ENCODE measurements at places on chromosomes 1 and 21. TPM values are rescaled to one million over a fixed set of nuclear protein-coding genes. Genes with fewer than 3 reads are reported as not detected.

KRTAP10-11 gene
- total RNA-seq = not detected

STUM gene
- total RNA-seq = 1.3 TPM

GJA4 gene
- 1.0 TPM for total RNA-seq

SLAMF9 gene
- not detected for total RNA-seq

SELP gene
- not detected for total RNA-seq

DNA sequence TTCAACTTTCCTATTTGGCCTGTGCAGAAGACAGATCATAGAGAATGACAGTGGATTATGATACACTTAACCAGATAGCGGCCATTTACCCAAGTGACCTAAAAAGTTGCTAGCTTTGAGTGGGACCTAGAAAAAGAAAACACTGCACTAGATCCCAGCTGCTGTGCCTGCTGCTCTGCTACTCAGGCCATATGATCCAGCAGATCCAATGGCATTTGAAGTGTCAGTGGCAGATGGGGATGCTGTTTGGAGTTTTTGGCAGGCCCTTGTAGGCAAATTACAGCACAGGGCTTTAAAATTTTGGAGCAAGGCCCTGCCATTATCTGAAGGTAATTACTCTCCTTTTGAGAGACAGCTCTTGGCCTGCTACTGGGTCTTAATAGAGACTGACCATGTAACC is 74.0 kb upstream of the KCNE2 start:
- no peak overlapping the region for H3K4me3 ChIP-seq
- DNase-seq = no peak
- peaks cover 34% of the 10 kb centered on the region for H3K36me3 ChIP-seq
- peaks cover 7% of the 10 kb centered on the region for H3K27me3 ChIP-seq
- no peaks in the 10 kb centered on the region for H3K4me1 ChIP-seq
- no peak overlapping the region for H3K27ac ChIP-seq

DNA sequence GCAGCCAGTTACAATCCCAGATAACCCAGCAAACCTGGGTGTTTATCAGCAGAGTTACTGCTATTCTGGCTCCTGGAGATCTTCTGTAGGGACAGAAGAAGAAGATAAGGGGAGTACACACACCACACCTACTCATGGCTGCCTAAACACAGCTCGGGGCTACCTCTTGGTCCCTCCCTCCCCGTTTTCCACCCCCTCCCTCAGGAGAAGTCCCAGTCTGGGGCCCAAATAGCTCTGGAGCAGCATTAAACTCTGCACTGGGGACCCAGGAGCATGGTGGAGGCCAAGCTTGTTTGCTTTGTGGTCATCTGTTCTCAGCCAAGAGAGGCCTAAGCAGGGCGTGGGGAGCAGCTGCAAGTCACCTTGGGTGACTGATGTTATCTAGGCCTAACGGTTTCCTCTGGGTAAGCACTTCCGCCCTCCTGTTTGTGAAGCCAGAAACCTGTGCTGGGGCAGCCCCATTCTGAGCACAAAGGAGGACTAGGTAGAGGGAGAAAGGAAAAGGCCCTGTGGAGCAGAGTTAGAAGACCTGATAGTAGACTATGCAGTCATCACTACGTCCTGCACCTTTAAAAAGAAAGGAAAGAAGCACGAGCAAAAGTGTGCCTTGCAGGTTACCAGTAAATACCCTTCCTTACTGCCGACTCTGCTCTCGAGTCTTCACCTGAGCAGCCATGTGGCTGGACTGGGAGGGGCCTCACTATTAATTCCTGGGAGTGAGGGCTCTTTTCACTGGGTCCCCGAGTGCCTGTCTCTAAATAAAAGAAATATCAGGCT is 2.0 kb upstream of the RCSD1 start:
- no peak overlapping the region for H3K27ac ChIP-seq
- H3K27me3 ChIP-seq = peaks cover 73% of the 10 kb centered on the region
- DNase-seq = no peak
- H3K4me1 ChIP-seq = peaks cover 28% of the 10 kb centered on the region
- 0 out of 2 replicates have a peak, but pooled peaks cover 4% of the 10 kb centered on the region for H3K36me3 ChIP-seq

- DNase-seq = no peak
- H3K27me3 ChIP-seq = no peaks in the 10 kb centered on the region
- H3K27ac ChIP-seq = no peak overlapping the region
- H3K4me1 ChIP-seq = no peaks in the 10 kb centered on the region
Measured at GRCh38 chr1:57142999-57143398, 177.2 kb upstream of the C8B start.

GRCh38 chr1:106406114-106406513 is 650.4 kb upstream of the PRMT6 start:
- no peaks in the 10 kb centered on the region for H3K27me3 ChIP-seq
- DNase-seq = no peak
- H3K4me3 ChIP-seq = no peak overlapping the region
- no peaks in the 10 kb centered on the region for H3K4me1 ChIP-seq
- H3K27ac ChIP-seq = no peak overlapping the region

- H3K27me3 ChIP-seq = no peaks in the 10 kb centered on the region
- peaks cover 27% of the 10 kb centered on the region for H3K4me1 ChIP-seq
- peak overlapping the region; percentile 71 for H3K4me3 ChIP-seq
- H3K27ac ChIP-seq = no peak overlapping the region
- no peaks in the 10 kb centered on the region for H3K36me3 ChIP-seq
Measured at GRCh38 chr1:156160743-156161171, 7.4 kb downstream of the SEMA4A start.

DNA sequence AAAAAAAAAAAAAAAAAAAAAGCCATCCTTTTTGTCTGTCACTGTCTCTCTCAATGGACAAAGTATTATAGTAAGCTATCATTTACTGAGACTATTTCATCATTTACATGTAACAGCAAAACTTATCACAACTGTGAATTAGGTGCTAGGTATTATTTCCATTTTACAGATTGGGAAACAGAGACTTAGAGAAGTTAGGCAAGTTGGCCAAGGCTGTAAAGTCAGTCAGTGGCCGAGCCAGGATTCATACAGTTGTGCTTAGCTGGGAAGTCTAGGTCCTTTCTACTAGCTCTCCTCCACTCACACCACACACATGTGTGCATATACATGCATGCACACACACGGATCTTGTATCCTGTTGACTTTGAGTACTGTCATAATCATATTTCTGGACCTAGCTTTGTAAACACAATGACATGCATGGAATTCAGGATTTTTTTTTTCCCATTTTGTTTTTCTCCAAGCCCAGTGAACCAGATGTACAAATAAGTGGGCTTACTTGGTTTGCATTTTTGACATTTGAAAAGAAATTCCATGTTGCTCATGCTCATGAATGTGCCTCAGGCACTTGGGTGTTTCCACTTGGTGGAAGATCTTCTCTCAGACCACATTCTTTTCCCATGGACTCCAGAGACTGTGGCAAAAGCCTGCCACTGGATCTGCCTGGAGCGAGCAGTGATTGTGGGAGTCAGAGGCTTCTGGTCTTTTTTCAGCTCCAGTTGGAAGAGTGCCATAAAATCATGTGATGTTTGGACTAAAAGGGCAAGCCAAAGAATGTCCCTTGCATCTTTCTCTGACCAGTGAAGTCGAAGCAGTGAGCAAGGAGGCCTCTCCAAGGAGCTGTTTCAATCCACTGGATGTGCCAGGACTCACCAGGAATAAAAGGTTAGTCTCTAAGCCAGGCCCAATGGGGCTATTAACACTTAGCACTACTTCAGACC is 61.7 kb upstream of the DNAJC6 start:
- no peak overlapping the region for H3K27ac ChIP-seq
- no peaks in the 10 kb centered on the region for H3K27me3 ChIP-seq

DNA sequence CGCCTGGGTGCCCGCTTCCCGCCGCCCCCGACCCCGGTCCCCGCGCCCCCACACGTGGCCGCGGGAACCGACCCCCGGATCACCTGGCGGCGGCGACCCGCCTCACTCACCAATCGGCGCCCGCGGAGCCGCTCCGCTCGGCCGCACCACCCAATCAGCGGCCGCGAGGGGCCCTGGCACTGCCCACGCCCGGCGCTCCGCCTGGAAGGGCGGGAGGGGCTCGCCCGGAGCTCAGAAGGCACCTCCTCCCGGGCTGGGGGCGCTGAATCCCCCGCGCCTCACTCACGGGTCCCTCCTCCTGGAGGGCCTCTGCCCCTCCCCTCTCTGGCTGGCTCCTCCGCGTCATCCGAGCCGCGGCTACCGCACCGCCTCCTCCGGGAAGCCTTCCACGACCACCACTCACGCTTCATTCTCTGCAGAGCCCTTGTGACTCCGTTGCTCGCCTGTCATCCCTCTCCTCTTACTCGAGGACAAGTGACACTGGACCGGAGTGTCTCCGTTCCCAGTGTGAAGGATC is 374 bp downstream of the SH2D5 start:
- peak overlapping the region; percentile 87 for H3K4me3 ChIP-seq
- no peak overlapping the region for H3K27ac ChIP-seq
- no peaks in the 10 kb centered on the region for H3K36me3 ChIP-seq
- H3K27me3 ChIP-seq = peaks cover 55% of the 10 kb centered on the region
- peak; percentile 86 for DNase-seq

DNA sequence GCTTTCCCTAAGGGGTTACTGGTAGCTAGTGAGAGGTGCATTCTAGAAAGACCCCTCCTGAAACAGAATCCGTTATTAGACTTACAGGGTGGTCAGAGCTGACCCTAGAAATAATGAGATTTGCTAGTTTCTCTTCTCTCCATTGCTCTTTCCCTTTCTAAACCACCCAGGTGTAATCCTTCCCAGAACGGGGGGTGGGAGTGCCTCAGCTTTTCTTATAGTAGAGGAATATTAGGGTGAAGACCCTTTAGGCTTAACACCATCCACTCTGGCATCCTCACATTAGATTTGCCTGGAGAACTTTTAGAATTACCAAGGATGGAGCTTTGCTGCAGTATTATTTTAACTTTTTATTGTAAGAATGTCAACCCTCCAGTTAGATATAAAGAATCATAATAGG is 49.4 kb downstream of the CAPN9 start:
- DNase-seq = no peak
- H3K36me3 ChIP-seq = no peaks in the 10 kb centered on the region
- no peak overlapping the region for H3K27ac ChIP-seq
- peaks cover 59% of the 10 kb centered on the region for H3K27me3 ChIP-seq
- H3K4me1 ChIP-seq = no peaks in the 10 kb centered on the region
- H3K4me3 ChIP-seq = no peak overlapping the region

- H3K27ac ChIP-seq = no peak overlapping the region
- H3K4me3 ChIP-seq = no peak overlapping the region
- no peaks in the 10 kb centered on the region for H3K27me3 ChIP-seq
- DNase-seq = no peak
- no peaks in the 10 kb centered on the region for H3K4me1 ChIP-seq
Measured at GRCh38 chr1:61936839-61937238, 194.6 kb downstream of the PATJ start.

- peaks cover 5% of the 10 kb centered on the region for H3K4me1 ChIP-seq
- H3K27me3 ChIP-seq = no peaks in the 10 kb centered on the region
- H3K27ac ChIP-seq = no peak overlapping the region
- DNase-seq = no peak
- H3K4me3 ChIP-seq = no peak overlapping the region
Measured at GRCh38 chr1:247145279-247145678, 26.5 kb downstream of the ZNF124 start.

DNA sequence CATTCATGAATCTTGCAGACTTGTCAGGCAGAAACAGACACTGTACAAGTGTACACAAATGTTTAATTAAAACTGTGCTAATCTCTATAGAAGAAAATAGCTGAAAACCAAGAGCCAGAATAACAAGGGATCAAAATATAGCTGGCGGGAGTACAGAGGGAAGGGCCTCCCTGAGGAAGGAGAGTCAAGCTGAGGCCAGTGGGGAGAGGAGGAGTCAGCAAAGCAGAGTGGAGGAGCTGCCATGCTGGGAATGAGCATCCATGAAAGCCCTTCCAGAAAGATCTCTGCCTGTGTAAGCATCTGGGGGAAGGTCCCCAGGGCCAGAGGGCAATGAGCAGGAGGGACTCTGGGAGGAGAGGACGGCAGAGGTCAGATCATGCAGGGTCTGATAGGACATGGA is 15.1 kb downstream of the SLAMF8 start:
- DNase-seq = no peak
- H3K36me3 ChIP-seq = no peaks in the 10 kb centered on the region
- H3K4me1 ChIP-seq = peaks cover 6% of the 10 kb centered on the region
- H3K27ac ChIP-seq = no peak overlapping the region
- H3K4me3 ChIP-seq = no peak overlapping the region

DNA sequence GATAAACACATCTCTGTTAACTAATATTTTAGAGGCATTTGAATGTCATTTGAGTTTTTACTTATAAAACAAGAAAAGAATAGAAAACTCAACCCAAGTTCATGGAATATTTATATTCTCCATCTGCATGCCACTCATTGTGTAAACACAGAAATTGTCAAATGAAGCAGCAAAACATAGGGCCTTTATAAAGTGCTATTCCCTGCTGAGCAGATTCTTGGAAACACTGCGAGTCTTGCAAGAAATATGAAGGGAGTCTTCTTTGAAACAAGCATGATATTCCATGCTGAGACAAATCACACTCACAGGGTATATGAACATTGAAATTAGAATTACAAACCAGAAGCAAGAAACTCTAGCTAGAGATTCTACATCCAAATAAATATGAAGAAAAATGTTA is 655.8 kb downstream of the BRINP3 start:
- no peaks in the 10 kb centered on the region for H3K27me3 ChIP-seq
- H3K36me3 ChIP-seq = no peaks in the 10 kb centered on the region
- H3K4me1 ChIP-seq = peaks cover 5% of the 10 kb centered on the region
- no peak for DNase-seq

- no peak overlapping the region for H3K4me3 ChIP-seq
- H3K27me3 ChIP-seq = peaks cover 11% of the 10 kb centered on the region
- no peaks in the 10 kb centered on the region for H3K4me1 ChIP-seq
- no peak overlapping the region for H3K27ac ChIP-seq
- H3K36me3 ChIP-seq = peaks cover 38% of the 10 kb centered on the region
Measured at GRCh38 chr1:218510153-218510772, 165.1 kb downstream of the TGFB2 start.

GRCh38 chr21:32371913-32372314 is 20.9 kb downstream of the URB1 start:
- H3K27ac ChIP-seq = peak overlapping the region; percentile 26
- no peaks in the 10 kb centered on the region for H3K27me3 ChIP-seq
- H3K36me3 ChIP-seq = peaks cover 57% of the 10 kb centered on the region
- H3K4me3 ChIP-seq = no peak overlapping the region

Data from WTC11 (cell line).